ENCODE measurements at places on chromosomes 4 and X.

- DNase-seq = no peak
These were observed 81.3 kb downstream of the ZNF732 start for GRCh38 chr4:223913-224497.

DNA sequence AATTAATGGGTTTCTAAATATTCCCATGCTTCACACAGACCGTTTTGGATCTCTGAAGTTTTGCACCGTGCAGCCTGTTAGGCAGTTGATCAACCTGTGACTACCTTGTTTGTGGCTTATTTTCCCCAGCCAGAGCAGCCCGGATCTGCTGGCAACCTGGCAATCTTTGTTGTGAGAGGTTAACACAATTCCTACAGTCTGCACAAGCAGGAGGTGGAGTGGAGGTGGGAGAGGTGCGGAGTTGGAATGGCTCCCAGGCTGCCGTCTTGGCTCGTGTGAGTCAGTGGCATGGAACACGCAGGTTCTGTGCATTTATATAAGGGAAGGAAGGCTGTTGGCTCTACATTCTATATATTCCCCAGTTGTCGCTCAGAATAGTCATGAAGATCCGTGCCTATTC is 70.9 kb upstream of the STOX2 start:
- DNase-seq = no peak

- no peak for DNase-seq
These were observed 15.9 kb downstream of the TMEM165 start for GRCh38 chr4:55411621-55412020.

DNA sequence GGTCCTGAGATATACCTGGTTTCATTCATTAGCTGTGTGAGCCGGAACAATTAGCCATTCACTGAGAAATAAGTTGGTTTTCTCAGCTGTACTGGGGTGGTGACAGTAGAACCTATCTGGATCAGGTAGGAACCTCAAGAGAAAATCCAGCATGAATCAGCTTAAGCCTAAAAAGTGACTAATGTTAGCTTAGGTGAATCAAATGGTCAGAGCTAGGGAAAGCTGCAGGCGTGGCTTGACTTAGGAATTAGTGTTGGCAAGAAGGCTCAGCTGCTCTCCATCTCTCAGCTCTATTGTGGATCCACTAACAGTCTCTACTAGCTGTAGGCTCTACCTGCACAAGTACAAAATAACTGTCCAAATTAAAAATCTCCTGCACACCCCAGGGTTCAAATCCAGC is 1025.5 kb downstream of the RAB28 start:
- DNase-seq = no peak
